ENCODE measurements at places on chromosomes 4 and X.
A peak's percentile ranks its signal among the peaks of the same experiment; 100 is the strongest.

DNA sequence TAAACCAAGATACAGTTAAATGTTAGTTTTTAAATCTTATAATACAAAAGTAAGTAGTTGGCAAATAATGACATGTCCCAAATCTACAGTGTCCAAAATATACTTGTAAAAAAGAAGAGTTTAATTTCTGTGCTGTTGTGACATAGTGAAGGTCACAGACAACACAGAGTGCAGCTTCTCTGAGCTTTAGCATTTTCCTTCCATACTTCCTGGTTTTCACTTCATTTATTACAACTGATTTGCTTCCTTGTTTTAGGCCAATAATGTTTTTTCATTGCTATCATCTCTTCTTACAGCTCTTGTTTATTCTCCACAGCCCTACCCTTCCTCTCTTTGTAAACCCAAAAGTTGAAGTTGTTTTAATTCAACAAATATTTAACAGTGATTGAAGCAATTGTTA, 132.4 kb upstream of the TET2 start:
- no peak for DNase-seq

- no peak for DNase-seq
These were observed 537.5 kb downstream of the BCOR start for GRCh38 chrX:39560271-39560670.

DNA sequence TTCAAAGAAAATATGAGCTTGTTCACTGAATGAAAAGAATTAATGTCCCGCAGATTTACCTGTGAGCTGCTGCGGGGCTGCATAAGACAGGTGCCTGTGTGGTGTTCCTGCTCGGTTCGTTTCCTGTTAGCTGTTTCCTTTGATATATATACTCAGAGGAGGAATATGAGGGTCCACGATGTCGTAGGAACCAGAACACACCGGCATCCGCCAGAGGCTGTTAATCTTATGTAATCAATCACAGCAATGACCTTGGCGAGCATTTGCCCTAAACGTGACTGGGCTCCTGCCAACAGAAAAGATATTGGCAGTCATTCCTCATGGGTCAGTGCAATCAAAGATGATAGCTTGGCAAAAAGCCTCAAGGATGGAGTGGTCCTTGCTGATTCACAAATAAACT, 260.1 kb downstream of the EVC2 start:
- DNase-seq: no peak

- DNase-seq: no peak
These were observed 14.9 kb downstream of the CCDC158 start for GRCh38 chr4:76406081-76406480.

DNA sequence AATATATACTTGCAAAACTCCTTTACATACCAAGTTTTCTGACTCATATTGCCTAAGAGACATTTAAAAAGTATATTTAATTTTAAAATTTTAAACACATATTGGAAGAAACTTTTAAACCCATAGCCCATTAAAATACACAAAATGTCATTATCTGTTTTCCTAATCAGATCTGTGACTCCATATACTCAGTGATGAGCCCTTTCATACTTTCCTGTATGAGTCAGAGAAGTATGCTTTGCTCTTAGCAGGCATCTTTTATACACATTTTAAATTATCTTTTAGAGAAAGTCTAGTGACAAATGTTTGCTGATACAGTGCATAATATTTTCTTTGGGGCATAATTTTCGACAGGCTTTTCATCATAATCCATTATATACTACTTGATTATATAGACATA, 26.4 kb downstream of the SPIN3 start:
- DNase-seq: no peak

DNA sequence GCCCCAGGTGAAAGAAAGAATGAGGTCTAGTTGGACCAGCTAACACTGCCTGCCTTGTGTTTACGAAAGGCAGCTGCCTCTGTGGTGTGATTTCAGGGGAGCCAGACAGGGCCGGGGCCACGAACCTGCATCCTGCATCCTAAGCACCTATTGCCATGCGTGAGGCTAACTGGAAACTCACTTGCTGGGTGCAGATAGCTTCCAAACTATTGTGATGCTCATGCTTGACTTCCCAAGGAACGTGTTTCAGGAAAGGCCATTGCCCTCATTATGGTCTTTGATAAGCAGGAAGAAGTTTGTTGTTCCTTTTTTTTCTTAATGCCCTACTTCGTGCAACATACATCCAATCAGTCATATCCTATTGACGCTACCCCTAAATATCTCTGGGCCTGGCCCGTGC, 2.3 kb upstream of the IRF2 start:
- DNase-seq: no peak

- DNase-seq: no peak
These were observed 47.9 kb downstream of the RGS12 start for GRCh38 chr4:3340700-3341083.

DNA sequence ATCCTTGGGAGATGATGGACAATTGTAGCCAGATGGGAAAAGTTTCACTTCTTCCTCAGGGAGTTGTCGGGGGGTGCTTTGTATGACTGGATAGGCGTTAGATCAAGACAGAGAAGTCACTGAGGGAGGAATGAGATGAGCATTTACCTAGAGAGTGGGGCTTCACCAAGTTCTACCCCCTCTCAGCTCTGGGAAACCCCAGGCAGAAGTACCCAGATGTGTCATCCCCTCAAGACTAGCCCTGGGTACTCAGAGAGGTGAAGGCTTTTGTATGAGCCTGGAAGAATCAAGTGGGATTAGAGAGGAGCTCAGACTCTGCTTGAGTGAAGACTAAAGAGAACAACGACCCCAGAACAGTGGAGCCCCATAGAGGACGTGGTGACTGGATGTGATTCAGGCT, 1.9 kb downstream of the MAGEB1 start:
- no peak for DNase-seq

GRCh38 chr4:37670249-37670648, 15.9 kb downstream of the RELL1 start:
- no peak for DNase-seq

- no peak for DNase-seq
These were observed 380.6 kb downstream of the MAPK10 start for GRCh38 chr4:85979276-85979675.

DNA sequence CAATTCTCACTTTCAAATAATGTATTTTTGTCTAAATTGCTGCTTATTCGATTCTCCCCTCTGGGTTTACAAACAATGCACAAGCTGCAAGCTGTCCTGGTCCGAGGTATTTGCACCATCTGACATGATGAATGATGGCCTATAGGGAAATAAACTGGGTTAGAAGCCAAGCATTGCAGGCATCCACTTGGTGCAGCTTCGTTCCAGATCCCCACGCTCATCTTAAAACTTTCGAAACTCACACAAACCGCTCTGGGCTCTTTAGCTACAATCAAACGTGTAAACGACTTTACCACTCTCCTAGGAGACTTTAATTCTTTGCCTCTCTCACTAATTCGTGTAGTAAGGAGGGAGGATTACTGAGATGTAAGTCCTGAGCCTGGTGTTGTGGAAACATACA, 19.0 kb downstream of the PHKA2 start:
- DNase-seq: no peak

DNA sequence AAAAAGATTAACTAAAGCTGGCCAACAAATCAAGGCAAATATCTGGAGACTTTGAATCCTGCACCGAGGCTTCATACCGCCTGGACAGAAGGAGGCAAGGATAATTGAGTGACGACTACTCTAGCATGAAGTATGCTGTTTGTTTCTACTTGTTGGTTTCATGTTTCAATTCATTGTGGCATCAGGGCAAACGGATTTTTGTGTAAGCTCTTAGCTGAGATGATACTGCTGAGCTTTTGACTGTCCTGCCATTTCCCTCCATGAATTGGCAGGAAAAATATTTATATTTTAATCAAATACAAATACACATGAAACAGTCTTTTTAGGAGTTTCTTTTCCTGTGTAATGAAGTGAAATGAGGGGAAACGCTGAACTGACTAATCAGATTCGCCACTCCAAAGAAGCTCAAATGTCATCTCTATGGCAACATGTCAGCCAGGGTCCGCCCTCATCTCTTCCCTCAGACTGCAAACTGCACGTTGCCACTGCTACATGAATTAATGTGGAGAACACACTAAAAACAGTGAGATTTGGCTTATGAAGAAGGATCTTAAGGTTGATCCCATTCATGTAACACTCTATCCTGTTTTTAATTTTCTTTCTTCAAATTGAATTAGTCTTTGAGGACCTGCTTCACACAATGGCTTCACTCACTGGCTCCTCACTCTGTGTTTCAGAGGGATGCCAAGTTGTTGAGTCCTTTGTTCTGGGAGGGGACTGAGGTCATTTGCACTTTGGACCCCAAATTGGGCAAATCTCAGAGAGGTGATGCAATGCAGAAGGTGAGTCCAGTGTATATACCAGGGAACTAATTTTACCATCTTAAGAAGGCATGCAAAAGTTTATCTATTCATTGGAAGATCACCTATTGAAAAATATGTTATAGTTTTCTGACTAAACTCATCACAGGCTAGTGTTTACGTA, 149.6 kb upstream of the MID1 start:
- DNase-seq: peak; percentile 30
